Mammary epithelial cell (primary cell): ENCODE measurements at places on chromosomes 11 and 22.
A peak's percentile ranks its signal among the peaks of the same experiment; 100 is the strongest.

GRCh38 chr11:73812234-73812633 is 24.6 kb downstream of the MRPL48 start:
- DNase-seq = no peak

DNA sequence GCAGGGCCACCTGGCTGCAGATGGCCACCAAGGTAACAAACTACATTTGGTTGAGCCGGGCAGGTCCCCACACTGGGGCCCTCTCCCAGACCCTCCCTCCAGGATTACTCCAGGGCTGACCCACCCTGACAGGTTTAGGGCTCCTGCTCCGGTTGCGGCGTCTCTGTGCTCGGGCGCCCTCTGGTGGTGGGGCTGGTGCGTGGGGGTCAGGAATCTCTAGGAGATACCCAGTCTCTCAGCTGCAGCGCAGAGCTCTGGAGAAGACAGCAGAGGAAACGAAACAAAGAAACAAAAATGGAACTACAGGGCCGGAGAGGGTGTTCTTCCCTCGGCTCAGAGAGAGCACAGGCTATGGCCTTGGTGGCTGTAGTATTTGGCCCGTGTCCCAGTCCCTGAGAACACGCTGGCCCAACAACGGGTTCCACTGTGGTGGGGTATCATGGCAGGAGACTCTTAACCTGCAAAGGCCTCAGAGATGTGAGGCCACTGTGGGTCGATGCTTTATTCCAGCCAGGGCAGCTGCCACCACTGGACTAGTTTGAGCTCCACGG is 2.4 kb downstream of the C11orf96 start:
- DNase-seq = peak; percentile 54

DNA sequence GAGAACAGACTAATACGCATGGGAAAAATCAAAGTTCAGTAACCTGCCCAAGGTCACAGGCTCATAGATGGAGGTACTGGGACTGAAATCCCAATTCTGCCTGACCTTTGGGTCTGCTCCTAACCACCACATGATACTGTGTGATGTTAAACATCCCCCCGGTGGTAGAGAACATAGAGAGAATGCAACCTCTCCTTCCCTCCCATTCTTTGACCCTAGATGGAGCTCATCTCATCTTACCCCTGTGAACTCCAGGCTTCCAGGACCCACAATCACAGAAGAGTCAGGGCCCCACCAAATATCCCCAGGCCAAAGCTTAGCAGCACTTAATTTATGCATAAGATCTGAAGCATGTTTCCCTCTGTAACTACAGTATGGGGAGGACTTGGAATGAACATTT is 198.5 kb downstream of the MYO18B start:
- no peak for DNase-seq

GRCh38 chr11:133801356-133801755 is 44.0 kb downstream of the SPATA19 start:
- DNase-seq = no peak

DNA sequence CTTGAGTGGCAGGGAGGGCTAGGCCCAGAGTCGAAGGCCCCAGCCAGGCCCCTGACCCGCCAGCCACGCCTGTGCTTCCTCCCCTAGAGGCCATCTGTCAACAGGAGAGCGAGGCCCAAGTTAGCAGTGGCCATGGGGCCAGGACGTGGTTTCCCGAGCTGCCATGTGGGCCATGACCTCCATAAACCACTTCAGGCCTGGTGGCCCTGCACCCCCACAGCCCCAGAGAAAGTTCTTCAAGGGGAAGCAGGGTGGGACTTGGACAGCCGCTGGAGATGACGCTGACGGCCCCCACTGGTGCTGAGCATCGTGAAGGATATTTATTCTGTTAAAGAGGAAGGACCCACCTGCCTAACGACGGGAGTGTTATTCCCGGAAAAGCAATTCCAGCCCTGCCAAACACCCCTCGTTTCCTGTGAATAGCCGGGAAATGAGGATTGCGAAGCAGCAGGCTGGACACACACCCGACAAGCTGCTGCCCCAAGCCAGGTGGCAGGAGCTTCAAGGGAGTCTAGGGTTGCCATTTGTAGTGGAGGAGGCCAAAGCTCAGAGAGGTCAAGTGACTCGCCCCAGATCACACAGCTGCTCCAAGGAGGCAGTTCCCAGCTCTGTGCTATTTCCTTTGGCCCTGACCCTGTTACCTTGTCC is 12.8 kb downstream of the PRR5 start:
- no peak for DNase-seq

DNA sequence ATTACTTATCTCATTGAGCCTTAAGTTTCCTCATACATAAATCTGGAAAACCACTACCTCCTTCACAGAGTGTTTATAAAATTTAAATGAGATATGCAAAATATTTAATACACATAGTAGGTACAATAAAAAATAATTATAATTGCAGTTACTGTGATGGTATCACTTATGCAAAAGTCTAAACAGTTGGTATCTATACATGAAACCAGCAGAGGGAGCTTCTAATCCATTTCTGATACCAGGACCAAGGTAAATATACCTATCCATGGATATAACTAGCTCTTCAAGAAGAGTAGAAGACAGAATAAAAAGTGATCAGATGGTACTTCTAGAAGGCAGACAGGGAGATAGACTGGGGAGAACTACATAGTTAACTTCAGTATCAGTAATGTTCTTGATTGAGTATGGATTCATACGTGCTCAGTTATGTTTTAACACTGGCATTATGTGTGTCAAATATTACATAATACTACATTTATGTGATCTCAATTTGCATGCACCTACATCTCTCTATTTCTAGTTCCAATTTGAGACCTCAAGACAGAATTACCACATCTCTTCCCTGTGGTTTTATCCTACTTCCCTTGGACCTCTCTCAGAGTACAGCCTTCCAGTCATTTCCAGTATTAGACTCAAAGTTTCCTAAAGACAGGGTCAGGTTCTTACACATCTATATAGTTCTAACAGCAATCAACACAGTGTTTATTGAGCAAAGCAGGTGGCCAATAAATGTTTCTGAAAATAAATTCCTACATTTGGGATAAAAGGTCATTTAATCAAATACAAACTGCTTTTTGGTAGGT is 13.7 kb upstream of the TSG101 start:
- DNase-seq = peak; percentile 16

DNA sequence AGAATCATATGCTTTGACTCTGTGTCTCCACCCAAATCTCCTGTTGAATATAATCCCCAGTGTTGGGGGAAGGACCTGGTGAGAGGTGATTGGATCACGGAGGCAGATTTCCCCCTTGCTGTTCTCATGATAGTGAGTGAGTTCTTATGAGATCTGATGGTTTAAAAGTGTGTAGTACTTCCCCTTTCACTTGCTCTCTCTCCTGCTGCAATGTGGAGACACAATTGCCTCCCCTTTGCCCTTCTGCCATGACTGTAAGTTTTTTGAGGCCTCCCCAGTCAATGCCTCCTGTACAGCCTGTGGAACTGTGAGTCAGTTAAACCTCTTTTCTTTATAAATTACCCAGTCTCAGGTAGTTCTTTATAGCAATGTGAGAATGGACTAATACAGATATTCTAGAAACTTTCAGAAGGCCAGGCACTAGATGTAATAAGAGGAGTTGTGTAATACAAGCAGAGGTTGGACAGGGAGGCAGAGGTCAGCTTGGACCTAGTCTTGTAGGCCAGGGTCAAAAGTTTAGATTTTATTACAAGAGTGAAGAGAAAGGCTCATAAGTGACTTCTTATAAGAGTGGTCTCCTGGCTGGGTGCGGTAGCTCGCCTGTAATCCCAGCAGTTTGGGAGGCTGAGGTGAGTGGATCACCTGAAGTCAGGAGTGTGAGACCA is 9.3 kb upstream of the SERPING1 start:
- DNase-seq = no peak

GRCh38 chr22:23179381-23180299 is 669 bp upstream of the BCR start:
- peak; percentile 28 for DNase-seq

DNA sequence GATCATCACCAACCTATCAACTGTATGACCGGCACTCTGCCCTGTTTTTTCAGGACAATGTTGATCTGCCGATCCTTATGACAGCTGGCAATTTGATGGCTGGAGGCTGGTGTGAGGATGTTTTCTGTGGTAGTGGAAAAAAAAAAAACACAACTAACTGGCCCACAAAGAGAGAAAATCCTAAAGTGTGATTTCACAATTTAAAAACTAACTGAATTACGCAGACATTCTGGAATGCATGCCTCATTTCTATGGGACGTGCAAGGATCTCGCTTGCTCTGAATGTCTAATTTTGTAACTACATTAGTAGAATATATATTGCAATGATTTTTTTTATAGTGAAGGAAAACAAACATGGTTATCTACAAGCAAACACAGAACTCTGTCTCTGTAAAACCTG is 590.5 kb downstream of the ETS1 start:
- DNase-seq = no peak

DNA sequence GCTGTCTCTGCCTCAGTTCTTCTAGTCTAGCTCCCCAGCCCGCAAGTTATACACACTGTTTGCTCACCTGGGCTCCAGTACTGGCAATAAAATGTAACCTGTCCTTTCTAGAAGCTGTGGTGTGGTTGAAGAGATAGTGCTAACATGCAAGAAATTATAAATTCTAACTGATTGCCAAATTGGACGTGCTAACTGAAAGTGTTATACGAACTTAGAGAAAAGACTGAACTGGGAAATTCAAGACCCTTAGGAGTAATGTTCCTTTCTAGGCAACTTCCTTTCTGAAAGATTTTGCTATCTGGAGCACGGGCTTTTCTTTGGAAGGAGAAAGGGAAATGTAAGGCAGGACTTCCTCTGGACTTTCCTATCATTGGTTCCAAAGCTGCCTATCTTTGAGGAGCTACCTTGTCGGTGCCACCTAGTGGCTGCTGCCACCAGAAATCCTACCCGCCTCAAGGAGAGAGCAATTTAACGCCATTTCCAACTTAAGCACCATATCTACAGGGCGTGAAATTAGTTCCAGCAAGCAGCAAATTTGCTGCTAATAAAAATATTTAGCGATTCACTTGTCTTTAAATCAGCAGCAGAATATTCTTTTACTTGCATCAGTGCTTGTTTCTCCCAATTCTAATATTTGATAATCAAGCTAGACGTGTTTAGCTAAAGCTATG is 12.7 kb upstream of the TMEM218 start:
- DNase-seq = peak; percentile 12

- no peak for DNase-seq
Observed at GRCh38 chr22:38697425-38698089, 3.2 kb downstream of the JOSD1 start.

DNA sequence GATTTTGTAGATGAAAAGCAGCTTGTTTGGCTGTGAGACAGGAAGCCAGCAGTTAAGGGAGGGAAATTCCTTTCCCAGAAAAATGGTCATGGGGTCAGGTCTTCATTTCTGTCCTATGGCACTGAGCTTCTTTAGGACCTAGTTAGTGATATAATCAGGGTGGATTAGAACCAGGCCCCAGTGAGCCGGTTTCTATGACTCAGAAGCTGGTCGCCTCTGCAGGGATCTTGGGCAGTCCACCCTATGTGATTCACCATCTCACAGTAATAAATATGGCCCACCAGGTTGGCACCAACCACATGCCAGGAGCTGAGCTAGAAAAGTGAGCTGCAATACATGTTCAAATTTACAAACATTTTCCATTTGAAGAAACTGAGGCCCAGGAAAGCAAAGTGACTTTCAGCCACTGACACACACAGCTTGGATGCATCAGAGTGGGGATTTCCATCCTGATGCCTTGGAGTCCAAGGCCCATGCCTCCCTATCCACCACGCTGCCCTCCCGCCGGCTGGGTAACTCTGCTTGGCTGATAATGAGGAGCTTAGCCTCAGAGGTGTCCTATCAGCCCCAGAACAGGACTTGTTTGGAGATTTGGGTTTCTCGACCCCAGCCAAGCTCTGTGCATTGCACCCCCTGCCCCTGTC is 42.0 kb downstream of the CD82 start:
- DNase-seq = peak; percentile 37

DNA sequence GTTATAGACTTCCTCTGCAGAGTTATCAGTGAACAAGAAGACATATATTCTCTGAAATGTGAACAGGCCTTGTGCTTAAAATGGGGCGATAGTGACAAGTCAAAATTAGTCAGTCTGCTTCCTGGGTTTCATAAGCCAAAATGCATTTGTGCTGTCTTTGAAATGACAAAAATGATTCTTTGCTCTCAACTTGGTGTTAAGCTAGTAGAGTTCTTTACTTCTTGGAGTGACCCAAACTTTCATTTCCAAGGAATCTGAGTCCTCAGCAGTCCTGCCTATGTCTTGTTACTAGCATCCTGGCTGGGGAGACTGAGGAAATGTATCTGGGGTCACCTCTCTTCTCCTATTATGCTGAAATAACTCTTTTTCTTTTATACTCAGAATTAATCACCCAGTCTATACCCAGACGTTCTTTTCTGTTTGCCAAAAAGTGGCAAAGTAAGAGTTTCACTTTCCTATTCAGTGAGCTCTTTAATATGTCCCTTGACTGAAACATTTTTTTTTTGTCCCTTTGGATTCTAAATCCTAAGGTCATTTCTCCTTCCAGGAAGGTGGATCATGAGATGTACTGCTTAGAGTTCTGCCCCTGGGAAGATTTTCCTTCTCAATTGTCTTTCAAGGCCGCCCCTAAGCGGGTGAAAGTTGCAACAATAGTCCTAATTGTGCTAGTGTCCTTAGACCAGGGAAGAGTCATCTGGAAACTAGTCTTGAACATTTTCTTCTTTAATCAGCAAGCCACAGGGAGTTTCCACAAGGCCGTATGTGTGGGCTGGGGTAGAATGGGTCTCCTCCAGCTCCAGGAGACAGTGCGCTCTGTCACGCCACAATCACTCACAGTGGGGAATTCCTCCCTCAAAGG is 53.0 kb upstream of the RDX start:
- peak; percentile 94 for DNase-seq
